ENCODE measurements at places on chromosomes 16 and 17.
A peak's percentile ranks its signal among the peaks of the same experiment; 100 is the strongest.

DNA sequence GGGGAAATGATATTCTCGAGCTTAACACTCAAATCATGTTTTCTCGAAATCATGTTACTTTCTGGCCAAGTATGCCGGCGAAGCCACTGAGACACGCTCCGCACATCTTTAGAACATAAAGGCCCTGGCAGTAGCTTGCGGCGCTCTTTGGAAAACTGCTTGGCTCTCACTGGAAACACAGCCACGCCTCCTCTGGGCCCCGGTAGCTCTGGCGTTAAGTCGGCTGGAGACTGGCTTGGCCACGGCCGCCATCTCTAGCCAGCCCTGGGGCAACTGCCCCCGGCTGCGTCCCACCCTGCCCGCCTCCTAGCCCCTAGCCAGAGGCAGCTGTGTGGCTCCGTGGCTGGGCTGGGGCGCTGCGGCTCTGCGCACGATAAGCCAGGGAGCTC, 9.2 kb upstream of the BAIAP2 start:
- no peak for DNase-seq

GRCh38 chr17:42844271-42844670, at the start of gene AOC2:
Gene AOC2 (plus strand): TSS chr17:42844580. CDS start chr17:42844627, 47 bp downstream.
- no peak for DNase-seq

DNA sequence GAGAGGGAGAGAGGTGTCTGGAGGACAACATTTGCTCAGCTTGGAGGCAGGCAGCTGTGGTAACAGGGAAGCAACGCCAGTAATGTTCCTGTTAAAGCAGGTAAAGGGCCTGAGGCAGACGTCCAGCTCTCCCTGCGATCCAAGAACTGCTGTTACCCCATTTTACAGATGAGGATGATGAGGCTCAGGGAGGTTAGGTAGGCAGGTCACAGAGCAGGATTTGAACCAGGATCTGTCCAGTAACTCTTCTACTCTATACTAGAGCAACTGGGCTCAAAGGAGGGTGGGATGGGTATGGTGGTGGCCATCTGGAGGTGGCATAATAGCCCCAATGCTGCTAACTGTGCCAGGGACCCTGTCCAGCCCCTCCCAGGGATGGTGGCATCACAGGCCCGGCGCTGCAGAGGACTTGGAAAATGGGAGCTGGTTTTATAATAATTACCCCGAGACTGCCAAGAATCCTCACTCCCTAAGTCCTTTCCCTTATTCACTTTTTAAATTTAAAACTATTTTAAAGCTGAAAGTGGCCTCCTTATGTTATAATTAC, 12.0 kb downstream of the CA7 start:
- DNase-seq = no peak

GRCh38 chr17:14790521-14790920, 474.6 kb downstream of the PMP22 start:
- no peak for DNase-seq

DNA sequence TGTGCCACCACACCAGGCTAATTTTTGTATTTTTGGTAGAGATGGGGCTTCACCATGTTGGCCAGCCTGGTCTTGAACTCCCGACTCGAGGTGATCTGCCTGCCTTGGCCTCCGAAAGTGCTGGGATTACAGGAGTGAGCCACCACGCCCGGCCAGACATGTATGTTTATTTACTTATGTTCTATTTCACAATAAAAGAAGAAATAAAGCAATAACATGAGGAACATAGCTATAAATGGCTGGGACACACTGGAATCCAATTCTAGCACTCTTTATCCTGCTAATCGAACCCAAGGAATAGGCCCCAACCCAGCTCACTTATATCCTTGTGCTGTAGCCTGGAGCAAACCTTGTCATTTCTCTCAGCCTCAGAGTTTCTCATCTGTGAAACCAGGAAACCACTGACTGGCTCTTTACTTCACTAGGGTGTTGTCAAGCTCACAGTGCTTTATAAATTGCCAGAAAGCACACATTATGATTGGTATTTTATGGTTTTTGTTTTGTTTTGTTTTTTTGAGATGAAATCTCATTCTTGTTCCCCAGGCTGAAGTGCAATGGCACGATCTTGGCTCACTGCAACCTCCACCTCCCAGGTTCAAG, 4.3 kb upstream of the ODAD4 start:
- no peak for DNase-seq

- DNase-seq = no peak
Observed at GRCh38 chr17:74682471-74683190, 30.1 kb downstream of the CD300LF start.

GRCh38 chr17:36701429-36702099, 100.2 kb downstream of the MRM1 start:
- DNase-seq = no peak

GRCh38 chr16:57656342-57656955, 11.7 kb upstream of the ADGRG3 start:
- no peak for DNase-seq

DNA sequence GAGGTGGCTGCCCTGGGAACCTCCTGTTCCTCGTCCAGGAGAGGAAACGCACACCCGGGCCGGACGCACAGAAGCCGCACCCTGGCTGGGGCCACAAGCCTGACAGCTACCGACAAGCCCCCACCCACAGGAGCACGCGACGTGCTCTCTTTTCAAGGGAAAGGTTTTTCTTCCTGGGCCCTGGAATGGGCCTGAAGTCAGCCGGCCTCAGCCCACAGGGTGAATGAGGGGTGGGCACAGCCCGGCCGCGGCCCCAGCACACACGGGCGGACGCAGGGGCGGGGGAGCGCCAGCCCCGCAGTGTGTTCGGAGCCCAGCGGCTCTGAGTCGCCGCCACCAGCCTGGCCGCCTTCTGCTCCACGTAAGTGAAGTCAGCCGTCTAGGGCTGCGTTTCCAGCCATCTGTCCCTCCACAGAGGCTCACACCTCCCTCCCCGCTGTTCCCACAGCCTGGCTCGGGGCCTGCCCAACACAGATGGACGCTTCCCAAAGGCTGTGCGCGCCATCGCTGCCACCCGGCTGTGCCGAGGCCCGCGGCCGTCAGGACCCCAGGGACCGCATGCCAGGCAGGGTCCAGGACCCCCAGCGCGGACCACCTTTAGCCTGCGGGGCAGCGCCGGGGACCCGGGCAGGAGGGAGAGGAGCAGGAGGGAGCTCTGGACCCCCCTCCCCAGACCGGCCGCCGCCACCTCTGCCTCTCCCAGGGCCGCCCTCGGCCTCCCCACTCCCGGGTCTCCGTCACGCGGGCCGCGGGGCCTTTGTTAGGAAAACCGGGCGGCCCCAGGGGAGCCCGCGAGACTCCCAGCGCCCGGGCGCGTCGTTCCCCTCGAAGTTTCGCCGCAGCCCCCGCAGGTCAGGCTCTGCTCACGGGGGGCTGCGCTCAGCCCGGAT, 36.8 kb downstream of the CBFA2T3 start:
- no peak for DNase-seq

DNA sequence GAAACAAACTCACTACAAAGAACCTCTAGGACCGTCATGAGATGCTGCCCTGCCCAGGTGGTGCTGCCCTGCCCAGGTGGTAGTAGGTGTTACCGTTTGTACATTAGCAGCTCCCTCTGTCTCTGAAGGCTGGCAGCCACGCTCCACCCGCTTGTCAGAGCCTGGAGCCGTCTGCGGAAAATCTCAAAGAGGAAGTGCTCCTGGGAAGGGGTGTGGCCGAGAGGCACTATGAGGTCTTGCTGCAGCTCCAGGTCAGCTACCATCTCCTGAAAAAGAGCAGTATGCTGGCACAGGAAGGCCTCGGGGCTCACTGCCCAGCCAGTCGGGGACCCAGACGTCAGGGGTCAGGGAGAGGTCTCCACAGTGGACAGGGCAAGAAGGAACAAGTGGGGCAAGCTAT, 28.3 kb downstream of the ZNF276 start:
- no peak for DNase-seq

DNA sequence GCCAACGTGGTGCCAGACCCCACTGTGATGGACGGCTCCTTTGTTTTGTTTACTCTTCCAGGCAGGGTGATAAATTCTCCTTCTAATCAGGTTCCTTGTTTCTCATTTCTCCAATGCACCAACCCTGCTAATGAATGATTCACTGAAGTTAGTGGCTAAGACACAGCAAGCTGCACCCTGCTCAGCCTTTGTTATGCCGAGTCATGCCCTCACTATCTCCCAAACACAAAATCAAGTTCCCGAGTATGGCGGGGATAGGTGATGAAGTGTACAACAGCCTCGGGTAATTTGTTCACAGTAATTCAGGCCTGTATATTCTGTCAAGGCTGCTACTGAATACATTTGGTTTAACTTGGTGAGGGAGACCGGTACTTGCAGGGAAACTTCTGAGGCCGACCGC, 83.8 kb upstream of the HS3ST4 start:
- DNase-seq = no peak

- DNase-seq = no peak
Observed at GRCh38 chr17:80961541-80962330, 29.9 kb upstream of the CHMP6 start.

- DNase-seq = no peak
Observed at GRCh38 chr16:12255473-12255872, 278.9 kb downstream of the SNX29 start.

GRCh38 chr17:16922386-16923096, 49.4 kb downstream of the TNFRSF13B start:
- DNase-seq = no peak

DNA sequence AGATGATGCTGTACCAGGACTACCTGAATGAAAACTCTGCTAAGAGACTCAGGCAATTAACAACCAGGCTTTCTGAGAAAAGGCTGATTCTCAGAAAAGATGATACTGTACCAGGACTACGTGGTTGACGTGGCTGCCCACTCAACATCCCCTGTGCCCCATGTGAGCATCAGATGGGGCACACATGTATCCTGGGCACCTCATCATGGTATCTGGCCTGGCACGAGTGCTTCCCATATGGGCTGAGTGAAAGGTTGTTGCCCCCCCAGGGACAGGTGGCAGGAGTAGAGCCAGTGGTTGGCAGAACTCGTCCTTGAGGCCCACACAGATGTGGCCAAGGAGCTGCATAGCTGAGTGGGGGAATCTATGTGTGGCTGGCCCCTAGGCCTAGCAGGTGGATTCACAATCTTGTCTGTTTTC, 3.5 kb upstream of the CES4A start:
- DNase-seq = peak; percentile 67

- DNase-seq = no peak
Observed at GRCh38 chr17:44966348-44967025, 1.6 kb downstream of the C1QL1 start.

GRCh38 chr17:18954321-18954720, 2.4 kb downstream of the SLC5A10 start:
- no peak for DNase-seq

- DNase-seq = no peak
Observed at GRCh38 chr17:65853816-65854215, 292.4 kb upstream of the AXIN2 start.

GRCh38 chr17:62714016-62714777, 86.7 kb downstream of the MRC2 start:
- DNase-seq = no peak

GRCh38 chr16:52618753-52619497, 72.0 kb upstream of the TOX3 start:
- DNase-seq = no peak

DNA sequence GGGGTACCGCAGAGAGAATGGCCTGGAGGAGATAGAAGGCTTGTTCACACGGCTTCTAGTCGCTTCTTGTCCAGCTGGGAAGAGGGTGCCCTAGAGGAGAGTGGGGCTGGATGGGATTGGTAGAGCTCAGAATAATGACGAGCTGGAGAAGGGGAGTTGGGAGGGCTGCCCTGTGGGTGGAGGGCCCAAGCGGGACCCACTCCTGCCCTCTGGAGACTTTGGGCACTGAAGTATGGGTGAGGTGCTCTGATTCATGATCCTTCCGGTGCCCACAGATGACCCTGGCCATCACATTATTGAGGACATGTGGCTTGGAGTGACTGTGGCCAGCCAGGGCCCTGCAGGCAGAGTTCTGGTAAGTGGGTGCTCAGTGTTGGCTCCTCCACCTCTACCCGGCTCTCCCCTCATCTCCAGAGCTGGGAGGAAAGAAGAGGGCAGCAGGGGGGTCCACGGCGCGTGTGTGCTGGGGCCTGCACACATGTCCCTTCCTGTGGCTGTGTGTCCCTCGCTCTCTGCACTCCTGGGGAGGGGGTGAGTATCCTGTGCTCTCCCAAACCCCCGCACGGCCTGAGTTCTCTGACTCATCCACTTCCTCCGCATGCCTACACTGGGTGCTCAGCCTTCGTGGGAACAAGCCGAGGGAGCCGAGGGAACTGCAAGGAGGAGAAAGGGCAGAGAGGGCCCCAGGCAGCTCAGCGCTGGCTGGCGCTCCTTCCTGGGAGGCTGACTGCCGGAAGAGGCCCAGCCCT, 8.5 kb downstream of the ITGA3 start:
- DNase-seq = no peak

GRCh38 chr16:85987750-85988078, 88.8 kb downstream of the IRF8 start:
- no peak for DNase-seq

DNA sequence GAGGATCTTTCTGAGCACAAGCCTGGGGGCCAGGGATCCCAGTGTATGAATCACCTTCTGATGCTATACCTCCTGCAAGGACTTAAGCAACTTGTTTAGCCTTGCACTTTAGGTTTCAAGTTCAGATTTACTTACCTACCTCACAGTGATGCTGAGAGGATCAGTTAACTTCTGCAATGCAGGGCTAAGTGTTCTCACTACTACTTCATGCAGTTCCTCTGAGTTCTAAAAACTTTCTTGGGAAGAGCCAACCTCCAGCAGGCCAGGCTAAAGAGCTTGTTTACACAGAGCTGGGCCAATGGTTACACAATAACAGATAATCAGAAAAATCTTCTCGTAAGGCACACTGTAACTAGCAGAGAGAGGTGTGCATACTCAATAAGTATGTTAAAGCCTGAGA, 13.0 kb downstream of the VEZF1 start:
- DNase-seq = no peak

DNA sequence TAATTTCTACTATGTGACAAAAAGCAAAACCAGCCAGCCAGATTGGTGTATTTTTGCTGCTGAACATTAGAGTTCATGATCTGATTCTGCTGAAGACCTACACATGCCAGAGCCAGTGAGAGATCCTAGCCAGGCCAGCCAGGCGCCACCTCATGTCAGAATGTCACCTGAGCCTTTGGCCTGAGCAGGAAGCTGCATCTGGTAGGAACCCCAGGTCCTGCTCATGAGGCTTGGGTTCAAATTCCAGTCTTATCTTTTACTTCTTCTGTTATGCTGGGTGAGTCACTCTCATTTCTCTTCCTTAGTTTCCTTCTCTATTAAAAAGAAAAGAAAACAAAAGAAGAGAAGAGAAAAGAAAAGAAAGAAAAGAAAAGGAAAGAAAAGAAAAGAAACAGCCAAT, 585.1 kb upstream of the CDH5 start:
- DNase-seq = no peak

DNA sequence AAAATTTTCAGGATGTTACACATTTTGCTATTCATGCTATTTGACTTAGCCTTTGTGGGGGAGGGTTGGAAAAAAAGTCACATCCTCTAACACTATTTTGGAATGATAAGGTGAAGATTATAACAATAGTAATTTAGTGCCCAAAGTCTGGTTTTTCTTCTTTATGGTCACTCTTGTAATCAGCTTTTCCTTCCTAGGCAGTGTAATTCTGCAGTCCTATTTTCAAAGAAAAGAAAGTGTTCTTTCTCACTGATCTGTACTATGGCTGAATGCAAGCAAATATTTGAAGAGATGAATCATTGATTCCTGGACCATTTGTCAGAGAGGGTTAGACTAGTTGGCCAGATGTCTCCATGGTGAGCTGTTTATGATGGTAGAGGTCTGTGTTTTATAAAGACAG, 8.4 kb downstream of the RSPRY1 start:
- DNase-seq = no peak
